ENCODE measurements at places on chromosomes 7 and 10.

DNA sequence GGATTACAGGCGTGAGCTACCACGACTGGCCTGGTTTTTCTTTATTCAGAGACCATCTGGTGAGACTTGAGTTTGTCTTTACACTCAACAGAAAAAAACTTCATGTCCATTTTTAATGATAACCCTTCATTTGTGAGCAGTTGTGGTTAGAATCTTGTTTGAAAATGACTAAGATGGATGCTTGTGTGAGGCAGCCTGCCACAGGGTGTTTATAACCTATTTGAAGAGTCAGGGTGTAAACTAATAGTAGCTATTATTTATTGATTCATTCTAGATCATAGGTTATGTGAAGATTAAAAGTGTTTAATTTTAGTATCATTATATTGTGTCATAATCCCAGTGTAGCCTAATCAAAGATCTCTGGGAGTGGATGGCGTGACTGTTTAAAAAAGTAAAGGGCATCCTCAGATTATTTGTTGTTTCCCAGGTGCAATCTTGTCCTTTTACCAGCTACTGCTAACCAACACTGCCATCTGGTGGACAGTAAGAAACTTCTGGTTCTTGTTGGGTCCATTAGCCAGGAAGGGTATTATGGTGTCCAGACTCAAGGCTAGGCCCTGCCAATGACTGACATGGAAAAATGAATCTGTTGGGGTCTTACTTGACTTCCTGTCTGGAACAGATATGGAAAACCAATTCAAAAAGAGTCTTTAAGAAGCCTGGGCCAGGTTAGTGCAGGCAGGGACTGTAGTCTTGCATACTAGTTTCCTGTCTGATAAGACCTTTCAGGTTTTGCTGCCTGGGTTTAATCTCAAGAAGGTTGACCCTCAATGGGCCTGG is 24.9 kb downstream of the NRBF2 start:
- peak; percentile 60 for DNase-seq

DNA sequence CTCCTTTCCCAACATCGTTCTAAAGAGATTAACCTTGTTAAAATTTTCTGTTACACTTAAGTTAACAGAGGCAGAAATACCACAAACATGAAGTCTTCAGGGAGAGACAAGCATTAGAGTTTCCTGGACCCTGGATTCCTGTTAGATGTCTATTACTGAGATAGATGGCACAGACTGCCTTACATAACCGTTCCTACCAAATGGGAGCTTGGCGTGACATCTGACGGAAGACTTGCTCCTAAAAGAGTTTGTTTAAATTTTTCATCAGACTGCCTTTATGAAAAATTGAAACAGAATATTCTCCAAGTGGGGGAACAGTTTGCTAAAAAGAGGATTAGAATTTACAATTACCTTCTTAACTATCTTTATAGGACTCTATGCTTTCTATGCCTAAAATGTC is 22.7 kb downstream of the ANK3 start:
- DNase-seq, result no peak

- no peak for DNase-seq
Observed at GRCh38 chr7:117673839-117674238, 194.0 kb downstream of the CFTR start.

GRCh38 chr10:63068246-63068645 is 64.9 kb upstream of the NRBF2 start:
- no peak for DNase-seq

DNA sequence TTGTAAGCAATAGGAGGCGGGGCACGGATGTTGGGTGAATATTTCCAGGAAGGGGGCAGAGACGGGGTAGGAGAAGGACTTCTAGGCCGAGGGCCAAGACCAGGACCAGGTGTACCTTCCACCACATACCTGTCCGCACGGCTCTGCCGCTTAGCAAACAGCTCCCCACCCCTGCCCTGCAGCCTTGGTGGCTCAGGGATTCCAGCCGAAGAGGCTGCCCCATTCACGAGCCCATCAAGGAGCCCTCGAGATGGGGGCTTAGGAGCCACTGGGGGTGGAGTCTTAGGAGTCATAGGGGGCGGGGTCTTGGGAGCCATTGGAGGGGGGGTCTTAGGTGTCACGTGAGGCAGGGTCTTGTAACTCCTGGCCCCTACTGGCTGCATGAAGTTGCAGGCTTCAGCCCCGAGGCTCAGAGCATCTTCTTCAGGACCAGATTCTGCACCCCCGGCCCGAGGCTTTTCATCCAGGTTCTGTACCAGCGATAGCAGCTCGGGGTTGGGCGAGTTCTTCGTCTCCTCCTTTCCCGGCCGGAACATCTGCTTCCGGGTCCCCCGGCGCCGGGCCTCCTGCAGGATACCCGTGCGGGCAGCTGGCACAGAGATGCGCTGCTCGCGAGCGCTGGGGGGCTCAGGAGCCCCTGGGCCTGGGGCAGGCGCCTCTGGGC is 6.1 kb upstream of the MYOZ1 start:
- DNase-seq, result no peak

GRCh38 chr7:135790371-135790977 is 41.9 kb upstream of the FAM180A start:
- no peak for DNase-seq

DNA sequence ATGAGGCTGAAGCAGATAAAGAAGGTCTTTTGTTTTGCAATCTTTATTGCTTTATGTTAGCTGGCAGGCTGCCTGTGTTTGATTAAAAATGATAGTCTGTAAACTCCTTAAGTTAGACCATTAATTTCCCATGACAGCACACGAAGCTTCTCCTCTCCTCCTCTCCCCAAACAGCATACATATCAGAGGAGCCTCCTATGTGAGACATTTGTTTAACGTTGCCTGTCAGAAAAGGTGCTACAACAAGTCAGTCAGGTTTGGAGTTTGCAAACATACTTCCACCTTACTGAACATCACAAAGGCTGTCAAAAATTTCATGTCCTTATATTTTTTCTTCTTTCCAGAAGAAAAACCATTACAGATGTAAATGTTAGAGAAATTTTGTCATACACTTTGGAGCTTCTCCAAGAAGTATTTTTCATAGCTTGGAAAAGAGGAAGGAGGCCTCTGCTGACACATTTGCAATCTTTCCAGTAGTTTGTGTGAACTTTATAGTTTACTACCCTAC is 393.1 kb downstream of the EXOC4 start:
- no peak for DNase-seq

GRCh38 chr10:68235111-68235510 is 3.2 kb upstream of the ATOH7 start:
- no peak for DNase-seq

DNA sequence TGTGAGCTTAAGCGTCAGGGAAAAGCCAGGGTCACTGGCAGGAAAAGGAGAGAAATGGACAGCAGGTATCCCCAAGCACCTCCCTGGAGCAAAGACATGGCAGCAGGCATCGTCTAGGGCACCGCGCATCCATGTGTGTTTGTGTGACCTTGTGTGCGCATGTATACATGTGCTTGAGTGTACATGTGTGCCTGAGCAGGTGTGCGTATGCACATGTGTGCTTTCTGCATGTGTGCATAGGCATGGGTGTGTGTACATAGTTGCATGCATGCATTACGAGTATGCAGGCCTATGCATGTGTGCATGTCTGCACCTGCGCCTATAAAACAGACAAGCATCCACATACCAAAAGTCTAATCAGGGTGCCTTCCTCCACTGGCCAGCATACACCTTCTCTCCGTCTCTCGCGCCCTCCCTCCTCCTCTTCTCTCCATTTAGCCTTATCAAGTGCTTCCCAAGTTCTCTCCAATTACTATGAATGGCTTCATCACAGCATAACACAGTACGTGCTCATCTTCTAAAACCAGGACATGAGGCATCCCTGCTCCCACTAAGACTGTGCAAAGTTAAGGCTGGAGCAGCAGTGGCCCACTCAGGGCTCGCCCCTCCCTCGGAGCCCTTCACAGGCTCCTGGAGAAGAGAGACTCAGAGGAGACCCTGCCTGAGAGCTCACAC is 30.6 kb downstream of the RASGEF1A start:
- no peak for DNase-seq

- DNase-seq, result no peak
Observed at GRCh38 chr7:132508724-132509353, 67.4 kb downstream of the PLXNA4 start.

- DNase-seq, result no peak
Observed at GRCh38 chr10:24272374-24272773, 63.4 kb downstream of the KIAA1217 start.

DNA sequence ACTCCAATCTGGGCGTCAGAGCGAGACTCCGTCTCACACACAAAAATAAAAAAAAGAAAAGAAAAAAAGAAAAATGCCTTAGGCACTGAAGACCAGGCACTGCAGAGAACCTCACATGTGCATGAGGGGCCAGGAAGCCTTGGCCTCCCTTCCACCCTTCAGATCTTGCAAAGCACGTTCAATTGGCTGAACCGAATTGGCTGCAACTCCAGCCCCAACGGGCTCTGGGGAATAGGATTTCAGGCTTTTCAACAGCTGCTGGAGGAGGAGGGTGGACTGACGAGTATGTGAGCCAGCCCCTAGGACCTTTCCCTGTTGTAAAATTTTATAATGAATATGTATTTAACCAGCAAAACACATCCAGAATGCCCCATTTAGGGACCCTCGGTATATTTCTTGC is 16.7 kb downstream of the TMEM120A start:
- no peak for DNase-seq

GRCh38 chr7:69599286-69599954 is 1.1 kb downstream of the AUTS2 start:
- no peak for DNase-seq

DNA sequence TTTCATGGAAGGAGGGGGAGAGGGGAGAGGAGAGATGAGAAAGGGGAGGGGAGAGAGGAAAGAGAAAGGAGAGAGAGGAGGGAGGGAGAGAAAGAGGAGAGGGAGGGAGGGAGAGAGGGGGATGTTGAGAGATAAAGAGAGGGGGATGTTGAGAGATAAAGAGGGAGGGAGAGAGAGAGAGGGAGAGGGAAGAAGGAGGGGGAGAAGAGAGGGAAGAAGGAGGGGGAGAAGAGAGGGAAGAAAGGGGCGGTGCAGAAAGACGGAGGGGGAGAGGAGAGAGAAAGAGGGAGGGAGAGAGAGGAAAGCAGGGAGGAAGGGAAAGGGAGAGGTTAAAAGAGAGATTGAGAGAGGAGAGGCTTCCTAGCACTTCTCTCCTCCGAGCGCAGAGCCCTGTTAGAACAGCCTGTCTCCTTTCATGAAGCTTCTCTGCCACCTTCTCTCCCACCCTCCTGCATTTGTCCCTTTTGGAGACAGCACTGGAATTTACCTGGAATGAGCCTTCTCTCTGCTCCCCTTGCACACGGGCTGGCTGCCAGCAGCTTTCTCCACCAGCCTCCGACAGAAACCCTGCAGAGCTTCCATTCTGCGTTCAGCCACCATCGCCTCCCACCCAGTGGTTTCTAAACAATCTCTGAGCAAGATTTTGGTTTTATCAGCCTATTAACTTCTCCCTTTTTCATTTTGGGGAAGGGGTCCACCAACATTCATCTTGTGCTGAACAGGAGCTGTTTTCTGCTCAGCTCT is 74.0 kb upstream of the CARD11 start:
- DNase-seq, result peak; percentile 36

DNA sequence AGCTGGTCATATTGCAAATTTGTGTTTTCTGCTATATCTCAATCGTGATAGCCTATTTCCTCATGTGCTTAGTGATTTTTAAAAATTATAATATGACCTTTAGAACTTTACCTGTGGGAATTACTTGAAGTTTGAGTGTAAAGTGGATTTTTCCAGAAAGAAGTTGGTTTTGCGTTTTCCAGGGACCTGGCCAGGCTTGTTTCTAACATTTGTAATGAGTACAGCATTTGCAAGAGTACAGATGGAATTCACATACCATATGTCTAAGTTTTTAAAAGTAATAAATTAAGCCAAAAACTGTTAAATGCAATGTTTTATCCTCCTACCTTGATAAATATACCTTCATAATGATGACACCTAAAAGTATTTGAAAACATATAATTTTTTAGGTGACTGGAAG is 443.2 kb downstream of the REEP3 start:
- DNase-seq, result no peak

DNA sequence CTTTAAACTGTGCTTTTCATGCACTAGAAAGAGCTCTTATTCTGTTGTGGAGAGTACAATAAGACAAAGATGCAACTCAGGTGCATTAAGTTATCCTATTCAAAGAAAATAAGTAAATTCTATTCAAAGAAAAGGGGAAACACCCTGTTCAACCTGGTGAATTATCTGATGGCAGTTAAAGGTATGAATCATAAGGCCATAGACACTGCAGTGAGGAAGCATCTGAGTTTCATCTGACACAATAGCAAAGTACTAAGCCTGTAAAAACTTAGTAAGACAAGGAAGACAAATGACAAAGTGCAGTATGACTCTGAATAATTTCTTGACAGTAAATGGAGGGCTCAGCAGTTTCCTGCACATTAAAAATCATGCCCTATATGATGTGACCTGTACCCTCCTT is 91.0 kb upstream of the LRRTM3 start:
- no peak for DNase-seq

DNA sequence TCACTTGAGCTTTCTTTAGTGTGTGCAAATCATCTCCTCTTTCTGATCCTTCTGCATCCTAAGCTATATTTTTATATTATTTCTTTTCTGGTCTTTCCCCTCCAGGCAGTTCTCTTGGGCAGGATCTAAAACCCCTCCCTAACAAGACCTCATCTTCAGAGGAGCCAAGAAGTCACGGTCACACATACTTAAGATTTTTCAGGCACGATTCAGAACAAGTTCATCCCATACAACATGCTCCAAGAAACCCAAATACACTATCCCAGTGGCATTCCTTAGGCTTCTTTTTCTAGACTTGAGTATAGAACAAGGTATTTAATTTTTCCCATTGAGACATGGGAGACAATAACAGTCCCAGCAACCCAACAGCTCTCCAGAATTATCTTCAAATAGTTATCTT is 1251.5 kb downstream of the DNAJB9 start:
- no peak for DNase-seq

GRCh38 chr7:122602800-122603199 is 96.1 kb downstream of the RNF133 start:
- no peak for DNase-seq

GRCh38 chr10:66457629-66458028 is 468.2 kb upstream of the LRRTM3 start:
- no peak for DNase-seq

- DNase-seq, result no peak
Observed at GRCh38 chr10:77311186-77311585, 326.4 kb downstream of the KCNMA1 start.

DNA sequence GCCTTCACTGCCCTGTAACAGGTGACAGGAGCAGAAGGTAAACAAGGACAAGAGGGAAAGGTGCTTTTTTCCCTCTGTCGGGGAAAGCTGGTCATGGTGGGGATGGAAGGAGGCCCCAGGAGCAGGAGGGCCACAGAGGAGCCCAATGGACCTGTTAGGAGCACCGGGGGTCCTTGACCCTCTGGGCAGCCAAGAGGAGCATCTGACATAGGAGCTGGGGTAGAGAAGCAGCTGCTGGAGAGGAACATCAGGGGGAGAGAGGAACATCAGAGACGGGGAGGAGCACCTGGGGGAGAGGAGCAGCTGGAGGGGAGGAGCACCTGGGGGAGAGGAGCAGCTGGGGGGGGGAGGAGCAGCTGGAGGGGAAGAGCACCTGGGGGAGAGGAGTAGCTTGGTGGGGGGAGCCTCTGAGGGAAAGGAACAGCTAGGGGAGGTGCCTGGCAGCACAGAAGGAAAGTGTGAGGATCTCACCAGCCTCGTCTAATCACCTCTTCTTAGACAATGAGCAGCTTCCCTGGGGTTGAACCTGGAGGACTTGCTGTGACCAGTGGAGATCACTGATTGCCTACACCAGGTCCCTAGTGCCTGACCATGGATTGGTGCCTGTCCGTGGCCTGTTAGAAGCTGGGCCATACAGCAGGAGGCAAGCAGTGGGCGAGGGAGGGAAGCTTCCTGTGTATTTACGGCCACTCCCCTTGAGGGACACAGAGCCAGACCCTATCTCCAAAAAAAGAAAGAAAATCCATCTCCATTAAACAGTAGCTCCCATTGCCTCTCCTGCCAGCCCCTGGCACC is 37.6 kb downstream of the JAKMIP3 start:
- no peak for DNase-seq

Data from central memory CD4-positive, alpha-beta T cell (primary cell).